ENCODE measurements at places on chromosomes 6 and 20.

DNA sequence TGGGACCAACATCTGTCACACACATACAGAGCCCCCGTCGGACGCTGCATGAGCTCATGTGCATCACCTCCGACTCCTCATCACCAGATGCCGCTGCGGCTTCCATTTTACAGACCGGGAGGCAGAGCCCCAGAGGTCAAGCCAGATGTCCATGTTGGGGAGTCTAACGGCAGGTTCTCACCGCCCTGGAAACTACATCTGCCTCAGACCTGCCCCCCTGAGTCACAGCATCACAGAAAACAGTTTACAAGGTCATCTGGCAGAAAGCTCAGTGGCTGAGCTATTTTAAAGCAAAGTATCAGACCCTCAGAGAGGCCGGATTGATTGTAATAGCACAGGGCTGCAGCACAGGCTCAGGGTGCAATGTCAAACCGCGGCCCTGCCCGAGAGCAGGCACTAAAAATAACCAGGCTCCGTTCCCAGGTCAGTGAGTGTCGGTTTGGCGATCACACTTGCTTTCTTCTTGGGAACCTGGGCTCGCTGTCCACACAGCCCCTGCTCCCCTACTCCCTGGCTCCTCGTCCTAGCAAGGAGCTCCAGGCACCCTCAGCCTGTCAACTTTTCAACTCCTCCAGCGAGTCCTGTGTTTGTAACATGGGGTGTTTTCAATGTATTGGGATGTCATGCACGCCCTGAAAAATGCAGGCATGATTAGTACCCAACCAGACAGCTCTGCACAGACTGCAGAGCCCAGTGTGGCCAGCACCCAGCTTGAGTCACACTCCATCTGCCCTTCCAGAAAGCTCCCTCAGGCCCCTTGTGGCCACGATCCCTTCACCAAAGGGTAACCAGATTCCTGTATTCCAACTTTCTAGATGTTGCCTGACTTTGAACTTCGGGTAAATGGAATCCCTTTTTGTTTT is 264.5 kb downstream of the CDH4 start:
- DNase-seq, result no peak

DNA sequence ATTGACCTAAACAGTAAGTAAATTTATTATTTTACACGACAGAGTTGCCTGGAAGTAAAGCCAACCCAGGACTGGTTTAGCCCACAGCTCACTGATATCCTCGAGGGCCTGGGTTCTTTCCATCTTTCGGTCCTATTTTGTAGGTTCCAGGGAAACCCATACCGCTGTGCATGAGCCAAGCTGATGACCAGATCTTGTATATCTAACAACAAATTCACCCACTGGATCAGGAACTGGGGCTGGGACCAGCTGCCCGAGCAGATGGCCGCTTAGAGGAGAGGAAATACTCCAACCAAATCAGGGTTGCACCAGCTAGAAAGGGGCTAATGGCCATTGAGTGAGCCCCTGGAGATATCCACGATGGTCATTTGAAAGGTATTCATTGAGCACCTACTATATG is 139.2 kb downstream of the BACH2 start:
- no peak for DNase-seq

DNA sequence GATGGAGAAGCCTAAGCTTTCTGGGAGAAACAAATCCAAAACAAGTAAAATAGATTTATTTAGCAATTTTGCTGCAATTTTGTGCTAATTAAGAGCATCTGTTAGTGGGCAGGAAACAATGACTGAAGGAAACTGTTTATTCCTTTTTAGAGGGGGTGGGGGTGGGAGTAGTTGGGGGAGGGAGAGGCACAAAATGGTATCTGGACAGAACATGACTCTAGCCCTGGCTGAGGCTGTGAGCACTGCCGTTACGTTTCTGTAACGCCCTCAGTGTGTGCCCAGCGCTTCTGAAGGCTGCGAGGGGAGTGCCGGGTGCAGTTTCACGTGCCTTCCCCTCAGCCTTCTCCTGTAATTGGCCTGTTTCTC is 28.8 kb downstream of the METTL24 start:
- DNase-seq, result no peak

- DNase-seq, result no peak
Observed at GRCh38 chr6:30565772-30566171, 5.5 kb upstream of the ABCF1 start.

DNA sequence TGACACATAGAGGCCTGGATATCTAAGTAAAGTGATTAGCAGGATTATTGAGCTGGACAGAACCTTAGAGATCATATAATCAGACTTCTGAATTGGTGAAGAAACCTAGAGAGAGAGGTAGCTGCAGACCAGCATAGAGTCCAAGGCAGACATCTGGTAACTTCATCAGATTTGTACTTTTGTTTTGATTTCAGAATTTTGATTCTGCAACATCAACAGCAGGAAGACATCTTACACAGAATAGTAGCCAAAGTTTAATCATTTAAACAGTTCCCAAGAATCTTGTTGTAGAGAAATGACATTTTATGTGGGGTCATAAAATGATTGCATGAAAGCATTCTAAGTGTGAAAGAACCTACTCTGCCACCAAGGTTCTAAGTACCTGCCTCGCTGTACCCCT is 39.4 kb downstream of the RPRD1B start:
- DNase-seq, result no peak

GRCh38 chr6:116512111-116512559 is 696 bp downstream of the CALHM5 start:
- DNase-seq, result no peak

DNA sequence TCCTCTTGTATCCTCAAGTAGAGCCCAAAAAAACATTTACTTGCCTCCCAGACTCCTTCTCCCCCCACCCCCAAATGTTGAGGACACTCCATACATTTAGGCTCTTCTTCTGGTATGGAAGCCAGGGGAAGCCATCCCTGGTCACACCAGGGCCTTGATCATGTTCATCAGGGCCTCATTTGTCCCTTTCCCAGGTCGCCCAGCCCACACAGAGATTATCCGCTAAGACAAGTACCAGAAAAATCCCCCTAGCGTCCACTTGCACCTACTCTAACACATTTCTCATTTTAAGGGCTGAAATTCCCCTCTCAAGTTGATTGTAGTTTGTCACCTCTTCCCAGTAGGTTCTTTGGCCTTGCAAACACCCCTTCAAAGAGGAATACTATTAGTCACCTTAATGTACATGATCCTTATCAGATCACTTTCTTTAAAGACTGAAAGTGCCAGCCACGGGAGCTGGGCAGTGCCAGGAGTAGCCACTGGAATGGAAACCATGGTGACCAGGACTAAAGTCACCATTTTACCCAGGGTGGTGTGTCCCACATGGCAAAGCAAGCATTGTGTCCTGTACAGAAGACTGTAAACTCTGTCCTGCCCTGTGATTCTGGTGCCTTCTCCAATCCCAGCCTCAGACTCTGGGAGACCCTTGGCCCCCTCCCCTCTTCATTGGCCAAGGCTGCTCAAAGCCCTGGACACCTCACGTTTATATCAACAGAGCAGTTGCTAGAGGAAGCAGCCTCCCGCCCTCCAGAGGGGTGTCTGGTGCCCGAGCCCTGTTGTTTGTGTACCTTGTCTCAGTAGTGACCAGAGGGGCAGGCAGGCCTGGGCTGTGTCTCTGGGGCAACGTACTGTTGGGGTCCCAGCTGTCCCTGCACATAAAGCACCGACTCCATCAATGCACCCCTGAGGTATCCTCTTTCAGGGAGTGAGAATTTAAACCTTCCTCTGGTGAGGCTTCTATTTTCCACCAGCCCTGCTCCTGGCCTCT is 5.0 kb upstream of the APOBEC2 start:
- no peak for DNase-seq

DNA sequence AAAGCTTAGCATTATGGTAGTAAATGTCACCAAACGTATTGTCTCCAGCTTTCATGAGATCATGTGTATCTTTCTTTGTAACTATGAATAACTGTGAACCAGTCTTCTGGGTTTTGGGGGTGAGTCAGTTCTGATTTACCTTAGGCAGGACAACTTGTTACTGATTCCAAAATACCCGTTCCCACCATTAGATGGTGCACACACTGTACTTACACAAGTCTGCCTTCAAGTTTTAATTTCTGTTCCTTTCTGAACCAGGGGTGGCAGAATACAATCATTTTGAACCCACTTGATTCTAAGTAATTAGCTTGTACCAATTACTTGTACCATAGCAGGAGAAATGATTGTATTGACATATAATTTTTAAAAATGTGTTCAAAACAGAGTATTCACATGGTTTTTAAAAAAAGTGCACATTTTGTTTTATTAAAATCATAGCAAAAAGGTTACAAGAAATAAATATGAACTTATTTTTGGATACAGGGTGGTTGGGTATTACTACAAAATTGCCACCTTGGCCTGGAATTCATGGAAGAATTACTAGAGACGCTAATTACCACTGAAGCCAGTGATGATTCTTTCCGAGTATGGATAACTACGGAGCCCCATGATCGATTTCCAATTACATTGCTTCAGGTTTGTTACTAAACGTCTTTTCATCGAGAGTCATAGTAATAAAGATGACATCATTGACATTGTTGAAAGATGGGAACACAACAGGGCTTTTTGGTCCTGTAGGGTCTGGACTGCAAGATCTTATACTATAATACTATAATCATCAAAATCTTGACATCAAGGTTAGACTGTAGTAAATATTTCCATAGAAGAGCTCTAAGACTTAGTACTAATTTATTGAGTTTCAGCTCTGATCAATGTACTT is 75.2 kb upstream of the GLP1R start:
- no peak for DNase-seq

DNA sequence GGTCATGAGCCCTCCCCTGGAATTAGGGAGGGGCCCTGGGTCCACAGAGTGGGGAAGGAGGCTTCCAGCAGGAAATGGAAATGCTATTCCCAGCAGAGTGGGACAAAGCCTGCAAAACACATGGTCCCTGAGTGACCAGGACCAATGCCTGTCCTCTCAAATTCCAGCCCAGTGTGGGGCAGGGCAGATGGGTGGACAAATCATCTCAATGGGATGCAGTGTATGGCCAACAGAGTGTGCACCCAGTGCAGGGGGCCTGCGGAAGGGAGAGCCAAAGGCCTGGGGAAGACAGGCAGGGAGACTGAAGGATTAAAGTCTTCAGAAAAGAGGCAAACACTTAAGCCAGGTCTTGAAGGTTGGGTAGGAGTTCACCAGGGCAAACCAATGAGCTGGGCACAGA is 28.7 kb upstream of the PHACTR3 start:
- DNase-seq, result no peak

DNA sequence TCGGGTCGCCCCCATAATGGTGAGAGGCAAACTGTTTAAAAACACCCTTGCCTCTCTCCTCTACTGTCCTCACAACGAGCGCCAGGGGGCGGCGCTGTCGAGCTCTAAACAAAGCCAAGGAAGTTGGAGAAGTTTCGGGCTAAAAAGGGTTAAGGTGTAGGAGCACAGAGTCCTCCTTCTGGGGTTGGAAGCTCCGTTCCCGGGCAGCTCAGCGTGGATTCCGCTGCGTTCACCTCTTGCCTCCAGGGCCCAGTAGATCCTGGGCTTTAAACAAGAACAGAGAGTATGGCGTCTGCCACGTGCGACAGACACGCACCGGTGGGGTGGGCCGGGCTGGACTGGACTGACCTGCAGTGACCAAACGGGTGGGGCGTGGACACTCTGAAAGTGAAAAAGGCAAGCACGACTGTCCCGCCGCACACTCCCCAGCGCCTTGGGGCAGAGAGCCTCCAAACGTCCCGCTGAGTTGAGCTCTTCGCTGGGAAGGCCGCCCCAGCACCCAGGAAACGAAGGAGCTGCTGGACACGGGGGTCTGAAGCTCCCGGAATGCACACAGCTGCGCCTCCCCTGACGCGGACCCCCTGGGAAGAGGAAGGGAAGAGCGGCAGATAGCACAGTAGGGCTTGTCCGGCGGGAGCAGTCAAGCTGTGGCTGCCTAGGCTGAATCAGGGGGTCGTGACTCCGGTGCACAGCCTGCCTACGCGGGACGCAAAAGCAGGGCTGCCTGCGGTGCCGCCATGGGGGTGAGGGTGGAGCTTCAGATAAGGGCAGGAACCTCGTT is 1.6 kb upstream of the THBD start:
- DNase-seq, result peak; percentile 93

DNA sequence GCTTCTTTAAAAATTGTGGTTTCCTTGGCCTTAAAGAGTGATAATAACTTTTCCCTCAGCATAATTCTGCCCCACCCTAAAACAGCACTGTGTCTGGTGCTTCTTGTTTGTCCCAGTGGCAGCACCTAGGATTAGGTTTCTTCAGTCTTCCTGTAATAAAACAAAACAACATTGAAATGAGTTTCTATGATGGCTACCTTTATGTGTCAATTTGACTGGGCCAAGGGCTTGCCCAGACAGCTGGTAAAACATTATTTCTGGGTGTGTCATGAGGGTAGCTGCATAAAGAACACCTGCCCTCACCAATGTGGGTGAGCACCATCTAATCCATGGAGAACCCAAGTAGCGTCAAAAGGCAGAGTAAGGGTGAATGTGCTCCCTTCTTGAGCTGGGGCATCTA is 117.8 kb downstream of the QRSL1 start:
- no peak for DNase-seq

GRCh38 chr6:89310929-89311328 is 4.2 kb downstream of the GABRR2 start:
- no peak for DNase-seq

GRCh38 chr6:39980839-39981580 is 46.7 kb upstream of the MOCS1 start:
- DNase-seq, result peak; percentile 45

DNA sequence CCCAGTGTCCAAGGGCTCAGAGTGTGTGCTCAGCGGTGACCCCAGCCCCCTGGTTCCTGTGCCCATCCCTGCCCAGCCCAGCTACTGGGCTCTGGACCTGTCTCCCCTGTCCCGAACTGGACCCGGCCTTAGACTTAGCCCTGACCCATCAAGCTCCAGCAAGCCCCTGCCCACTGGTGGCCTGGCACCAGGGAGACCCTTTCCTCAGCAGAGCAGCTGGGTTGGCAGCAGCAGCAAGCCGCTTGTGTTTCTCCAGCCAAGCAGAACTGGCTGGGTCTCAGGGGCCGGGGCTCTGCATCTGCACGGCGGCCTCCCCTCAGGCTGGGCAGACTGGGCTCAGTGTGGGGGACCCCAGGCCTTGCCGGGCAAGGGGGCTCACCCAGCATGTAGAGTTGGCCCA is 801 bp downstream of the SPDEF start:
- no peak for DNase-seq

- no peak for DNase-seq
Observed at GRCh38 chr20:46690219-46691106, 1.2 kb upstream of the TP53RK start.

DNA sequence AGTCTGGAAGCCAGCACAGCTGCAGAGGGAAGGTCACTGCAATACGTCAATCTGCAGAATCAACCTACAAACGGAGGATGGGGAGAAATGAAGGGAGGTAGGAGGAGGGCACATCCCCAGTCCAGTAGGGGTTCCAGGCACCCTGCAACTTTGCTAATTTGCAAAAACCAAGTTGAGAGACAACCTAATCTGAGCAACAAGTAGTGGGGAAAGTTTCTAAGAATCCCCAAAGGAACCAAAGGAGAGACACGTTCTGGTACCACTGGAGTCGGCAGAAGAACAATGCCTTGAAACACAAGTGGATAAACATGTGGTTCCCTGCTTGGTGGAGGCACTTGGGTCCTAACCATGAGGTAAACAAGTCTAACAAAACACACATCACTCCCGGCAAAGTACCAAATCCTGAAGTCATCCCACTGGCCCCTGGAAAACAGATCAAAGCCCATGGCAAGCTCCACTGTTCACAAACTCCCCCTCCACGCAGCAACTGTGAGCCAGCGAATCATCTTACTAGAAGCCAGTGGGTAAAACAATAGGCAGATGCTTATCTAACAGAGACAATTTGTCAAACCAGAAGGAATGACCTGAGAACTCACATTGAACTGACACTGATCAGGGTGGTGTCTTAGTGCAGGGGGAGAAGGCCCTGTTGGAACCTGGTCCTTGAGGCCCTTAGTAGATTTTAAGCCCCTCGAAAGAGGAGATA is 4.7 kb downstream of the MRPS18A start:
- DNase-seq, result no peak
